ENCODE measurements at places on chromosomes 12 and 14. TPM values are rescaled to one million over a fixed set of nuclear protein-coding genes. Genes with fewer than 3 reads are reported as not detected.

The POTEG gene
- not detected for total RNA-seq

The TSPAN8 gene
- 0.33 TPM for total RNA-seq

The PTCSC3 gene
- total RNA-seq, result not detected

GRCh38 chr12:50086148-50086547 is 1.0 kb downstream of the SMARCD1 start:
- peaks cover 15% of the 10 kb centered on the region for H3K4me1 ChIP-seq
- DNase-seq, result no peak
- peak overlapping the region; percentile 94 for H3K4me3 ChIP-seq
- H3K27ac ChIP-seq, result peak overlapping the region; percentile 98

DNA sequence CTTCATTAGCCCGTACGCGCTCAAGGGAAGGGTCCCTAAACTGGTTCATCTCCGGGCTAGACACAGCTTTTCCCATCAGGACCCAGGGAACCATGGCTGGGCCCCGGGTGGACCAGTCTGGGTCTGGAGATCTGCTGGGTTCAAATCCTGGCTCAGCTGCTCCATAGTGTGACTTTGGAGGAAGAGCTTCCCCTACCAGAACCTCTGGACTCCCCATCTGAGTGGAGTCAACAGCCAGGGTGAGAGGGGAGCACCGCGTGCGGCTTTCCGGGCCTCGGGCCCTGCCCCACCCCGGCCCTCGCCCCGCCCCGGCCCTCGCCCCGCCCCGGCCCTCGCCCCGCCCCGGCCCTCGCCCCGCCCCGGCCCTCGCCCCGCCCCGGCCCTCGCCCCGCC is 41.2 kb downstream of the BEGAIN start:
- H3K4me1 ChIP-seq, result no peaks in the 10 kb centered on the region
- H3K4me3 ChIP-seq, result no peak overlapping the region
- H3K36me3 ChIP-seq, result no peaks in the 10 kb centered on the region
- peaks cover 12% of the 10 kb centered on the region for H3K27me3 ChIP-seq
- no peak for DNase-seq

- H3K27ac ChIP-seq, result no peak overlapping the region
- no peak overlapping the region for H3K4me3 ChIP-seq
- H3K36me3 ChIP-seq, result no peaks in the 10 kb centered on the region
- H3K27me3 ChIP-seq, result peaks cover 6% of the 10 kb centered on the region
Observed at GRCh38 chr14:22386924-22387775, 201.9 kb downstream of the DAD1 start.

DNA sequence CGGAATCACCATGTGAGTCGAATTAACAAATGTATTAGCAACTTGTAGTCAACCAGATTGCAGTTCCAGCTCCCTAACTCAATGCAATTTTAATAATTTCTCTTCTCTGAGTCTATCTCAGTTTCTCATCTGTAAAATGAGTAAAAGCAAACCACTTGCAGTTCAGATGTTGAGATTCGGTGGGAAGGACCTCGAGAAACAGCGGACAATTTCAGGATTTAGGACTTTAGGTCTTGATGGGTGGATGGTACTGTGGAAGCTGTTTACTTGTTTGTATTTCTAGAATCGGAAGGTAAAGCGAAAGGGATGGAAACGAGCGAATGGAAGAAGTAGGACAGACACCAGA is 510 bp upstream of the TTC8 start:
- H3K27me3 ChIP-seq, result no peaks in the 10 kb centered on the region
- no peak for DNase-seq
- peak overlapping the region; percentile 92 for H3K4me3 ChIP-seq

- H3K36me3 ChIP-seq, result no peaks in the 10 kb centered on the region
- DNase-seq, result no peak
- no peak overlapping the region for H3K4me3 ChIP-seq
- no peaks in the 10 kb centered on the region for H3K27me3 ChIP-seq
- no peak overlapping the region for H3K27ac ChIP-seq
- peaks cover 11% of the 10 kb centered on the region for H3K4me1 ChIP-seq
Observed at GRCh38 chr12:68042212-68042699, 53.0 kb downstream of the IFNG-AS1 start.

DNA sequence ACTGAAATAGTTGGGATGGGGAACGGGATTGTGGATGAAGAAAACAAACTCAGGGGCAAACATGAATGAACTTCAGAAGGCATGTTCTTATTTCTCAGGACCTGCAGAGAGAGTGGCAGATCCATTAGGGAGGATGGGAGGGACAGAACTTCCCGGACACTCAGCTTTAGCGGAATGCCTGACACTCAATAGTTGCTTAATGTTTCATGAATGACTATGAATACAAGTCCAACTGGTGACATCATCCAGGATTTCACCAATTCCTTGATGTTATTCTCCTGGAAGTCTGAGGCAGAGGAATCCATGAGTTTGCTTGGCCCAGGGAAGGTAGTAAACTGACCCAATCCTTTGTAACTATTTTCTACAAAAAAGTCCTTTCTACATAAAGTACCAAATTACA is 37.8 kb upstream of the LRRC10 start:
- H3K4me1 ChIP-seq, result no peaks in the 10 kb centered on the region
- H3K4me3 ChIP-seq, result no peak overlapping the region
- no peak overlapping the region for H3K27ac ChIP-seq

GRCh38 chr12:27777141-27777540 is 2.9 kb upstream of the KLHL42 start:
- peaks cover 15% of the 10 kb centered on the region for H3K4me1 ChIP-seq
- H3K27me3 ChIP-seq, result no peaks in the 10 kb centered on the region
- peaks cover 3% of the 10 kb centered on the region for H3K36me3 ChIP-seq

GRCh38 chr14:91911474-91912032 is 35.9 kb downstream of the FBLN5 start:
- H3K27ac ChIP-seq, result no peak overlapping the region
- no peak for DNase-seq
- H3K4me1 ChIP-seq, result peaks cover 3% of the 10 kb centered on the region
- no peak overlapping the region for H3K4me3 ChIP-seq
- peaks cover 2% of the 10 kb centered on the region for H3K36me3 ChIP-seq

- no peak for DNase-seq
- H3K36me3 ChIP-seq, result no peaks in the 10 kb centered on the region
- peaks cover 8% of the 10 kb centered on the region for H3K27me3 ChIP-seq
- H3K27ac ChIP-seq, result no peak overlapping the region
- no peak overlapping the region for H3K4me3 ChIP-seq
Observed at GRCh38 chr14:65471038-65471878, 58.7 kb downstream of the FUT8 start.

- no peaks in the 10 kb centered on the region for H3K27me3 ChIP-seq
- H3K36me3 ChIP-seq, result no peaks in the 10 kb centered on the region
- no peak overlapping the region for H3K4me3 ChIP-seq
- peaks cover 3% of the 10 kb centered on the region for H3K4me1 ChIP-seq
Observed at GRCh38 chr12:86613311-86613710, 357.1 kb upstream of the MGAT4C start.

- no peak for DNase-seq
- H3K4me1 ChIP-seq, result peaks cover 8% of the 10 kb centered on the region
- no peaks in the 10 kb centered on the region for H3K36me3 ChIP-seq
- peaks cover 70% of the 10 kb centered on the region for H3K27me3 ChIP-seq
- peak overlapping the region; percentile 80 for H3K4me3 ChIP-seq
Observed at GRCh38 chr12:70609203-70609602, 28.0 kb downstream of the PTPRB start.

DNA sequence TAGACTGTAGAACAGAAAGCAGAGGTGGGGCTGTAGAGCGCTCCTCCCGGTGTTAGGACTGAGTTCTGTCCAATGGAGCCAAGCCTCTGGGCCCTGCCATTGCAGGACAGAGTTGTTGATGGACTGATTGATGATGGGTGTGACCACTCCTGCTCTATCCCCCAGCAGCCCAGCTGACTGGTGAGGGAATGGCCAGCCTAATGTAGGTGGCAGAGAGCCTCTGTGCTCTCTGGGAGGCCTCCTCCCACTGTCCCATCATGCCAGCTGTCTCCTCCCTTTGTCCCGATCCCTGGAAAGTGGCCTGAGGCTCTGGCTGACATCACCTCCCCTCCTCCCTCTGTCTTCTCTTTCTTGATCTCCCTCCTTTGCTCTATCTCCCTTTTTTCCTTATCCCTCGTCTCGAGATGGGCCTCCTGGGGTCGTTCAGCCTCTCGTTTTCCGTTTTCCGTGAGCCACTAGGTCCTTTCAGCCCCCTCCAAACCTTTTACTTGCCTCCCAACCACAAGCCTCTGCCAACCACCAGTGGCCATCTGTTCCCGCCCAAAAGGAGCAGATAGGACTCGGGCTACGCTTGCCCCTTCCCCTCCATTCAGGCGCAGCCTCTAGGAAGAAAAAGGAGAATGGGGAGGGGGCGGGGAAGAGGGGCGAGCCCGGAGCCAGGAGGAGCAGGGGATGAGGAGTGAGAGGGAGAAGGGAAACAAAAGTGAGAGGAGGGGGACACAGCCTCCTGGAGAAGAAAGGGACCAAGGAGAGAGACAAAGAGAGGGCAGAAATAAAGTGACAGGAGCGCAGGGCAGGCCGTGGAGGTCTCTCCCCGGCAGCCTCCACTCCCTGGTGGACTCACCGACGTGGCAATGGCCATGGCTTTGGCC is 572 bp downstream of the EFS start:
- DNase-seq, result no peak
- peaks cover 6% of the 10 kb centered on the region for H3K27me3 ChIP-seq
- peak overlapping the region; percentile 98 for H3K27ac ChIP-seq
- H3K36me3 ChIP-seq, result peaks cover 4% of the 10 kb centered on the region

DNA sequence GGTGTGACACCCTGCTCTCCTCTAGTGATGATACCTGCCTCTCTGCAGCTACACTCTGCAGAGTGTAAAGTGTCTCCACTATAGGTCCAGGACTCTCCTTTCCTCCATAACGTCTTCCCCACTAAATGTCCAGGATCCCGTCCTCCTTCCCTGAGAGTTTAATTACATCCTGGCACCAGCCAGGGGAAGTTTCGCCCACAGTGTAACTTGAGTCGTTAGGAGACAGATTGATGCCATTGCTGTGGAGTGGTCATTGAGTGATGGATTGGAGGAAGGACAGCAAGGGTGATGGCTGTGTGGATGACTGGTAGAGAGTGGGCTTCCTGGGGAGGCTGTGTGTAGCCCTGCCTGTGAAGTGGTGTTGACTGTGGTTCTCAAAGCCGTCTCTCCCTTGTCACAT is 84.0 kb upstream of the TMEM132D start:
- no peak overlapping the region for H3K27ac ChIP-seq
- no peak for DNase-seq
- H3K4me1 ChIP-seq, result no peaks in the 10 kb centered on the region
- H3K36me3 ChIP-seq, result no peaks in the 10 kb centered on the region

GRCh38 chr12:103373088-103373523 is 122.7 kb downstream of the C12orf42 start:
- H3K36me3 ChIP-seq, result no peaks in the 10 kb centered on the region
- H3K27ac ChIP-seq, result no peak overlapping the region
- H3K4me1 ChIP-seq, result peaks cover 17% of the 10 kb centered on the region
- no peak overlapping the region for H3K4me3 ChIP-seq

DNA sequence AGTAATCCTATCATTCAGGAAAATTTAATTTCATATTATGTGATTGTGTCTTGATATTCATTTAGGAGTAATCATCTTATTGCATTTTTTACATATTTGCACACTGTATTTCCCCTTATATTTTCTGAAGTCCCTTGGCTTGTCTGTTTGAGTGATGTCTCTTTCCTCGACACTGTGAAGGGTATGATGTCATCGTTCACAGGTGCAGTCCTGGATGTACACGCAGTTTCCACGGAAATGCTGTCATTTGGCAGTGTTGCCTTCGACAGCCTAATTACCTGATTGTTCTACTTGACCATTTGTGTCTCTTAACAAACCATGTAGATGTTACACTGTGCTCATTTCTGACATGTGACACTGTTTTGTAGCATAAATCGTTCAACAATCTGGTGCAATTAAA is 1277.0 kb downstream of the TMEM121 start:
- H3K4me1 ChIP-seq, result no peaks in the 10 kb centered on the region
- no peak overlapping the region for H3K27ac ChIP-seq
- no peaks in the 10 kb centered on the region for H3K36me3 ChIP-seq
- no peak for DNase-seq
- H3K27me3 ChIP-seq, result no peaks in the 10 kb centered on the region
- no peak overlapping the region for H3K4me3 ChIP-seq

DNA sequence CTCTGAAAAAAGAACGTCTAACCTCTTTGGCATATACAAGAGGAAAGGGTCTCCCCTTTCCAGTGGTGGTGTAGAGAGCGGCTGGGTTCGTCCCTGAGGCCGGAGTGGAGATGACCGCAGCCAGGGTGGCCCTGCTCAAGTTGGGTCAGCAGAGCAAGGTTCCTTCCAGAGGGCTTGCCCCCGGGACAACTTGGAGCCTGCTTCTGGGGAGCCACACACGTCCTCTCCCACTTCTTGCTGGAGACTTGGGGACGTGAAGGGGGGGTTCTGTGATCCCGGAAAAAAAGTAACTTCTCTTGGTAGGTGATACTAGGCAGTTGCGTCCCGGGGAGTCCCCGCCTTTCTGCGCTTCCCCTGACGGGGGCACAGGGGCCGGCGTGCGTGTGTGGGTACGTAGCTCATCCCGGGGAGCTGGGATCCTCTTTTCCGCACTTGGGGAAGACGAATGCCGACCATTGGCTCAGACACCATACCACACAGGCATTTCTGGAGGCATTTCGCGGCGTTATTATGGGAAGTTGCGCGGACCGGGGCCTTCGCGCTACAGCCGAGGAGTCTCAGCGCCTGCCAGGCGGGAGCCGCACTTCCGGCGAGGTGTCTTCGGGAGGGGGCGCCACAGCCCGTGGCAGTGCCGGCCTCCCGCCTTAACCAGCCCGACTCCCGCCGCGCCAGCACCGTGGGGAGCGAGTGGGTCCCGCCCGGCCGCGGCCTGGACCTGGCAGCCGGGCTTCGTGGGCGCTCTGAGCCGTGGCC is 14.8 kb upstream of the PAX9 start:
- H3K4me3 ChIP-seq, result peak overlapping the region; percentile 71
- H3K36me3 ChIP-seq, result no peaks in the 10 kb centered on the region
- DNase-seq, result peak; percentile 24
- H3K27ac ChIP-seq, result no peak overlapping the region

- peaks cover 18% of the 10 kb centered on the region for H3K27me3 ChIP-seq
- H3K4me3 ChIP-seq, result no peak overlapping the region
- H3K27ac ChIP-seq, result no peak overlapping the region
- no peaks in the 10 kb centered on the region for H3K36me3 ChIP-seq
- DNase-seq, result no peak
Observed at GRCh38 chr14:100679707-100680438, 46.8 kb upstream of the DLK1 start.

DNA sequence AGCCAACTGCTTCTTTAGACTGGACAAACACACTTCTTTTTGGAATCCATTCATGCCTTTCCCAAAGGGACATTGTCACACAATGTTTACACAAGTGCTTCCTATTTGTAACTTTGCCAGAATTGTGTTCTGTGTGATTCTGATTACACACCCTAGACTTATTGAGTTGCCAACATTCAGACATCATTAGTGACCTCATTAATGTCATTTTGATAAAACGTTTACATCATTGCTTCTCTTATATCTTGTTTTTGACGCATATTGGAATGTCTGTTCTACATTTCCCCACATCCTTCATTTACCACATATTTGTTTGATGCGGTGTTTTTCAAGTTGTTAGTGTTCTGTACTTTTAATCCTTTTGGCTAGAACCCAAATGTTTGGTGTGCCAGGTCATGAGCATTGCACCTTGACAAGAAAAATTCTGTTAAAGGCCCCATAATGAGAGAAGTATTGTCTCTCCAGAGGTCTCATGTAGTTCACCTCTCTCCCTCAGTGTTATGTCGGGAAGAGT is 305.5 kb downstream of the AEBP2 start:
- no peak overlapping the region for H3K27ac ChIP-seq
- peaks cover 7% of the 10 kb centered on the region for H3K4me1 ChIP-seq
- H3K36me3 ChIP-seq, result peaks cover 8% of the 10 kb centered on the region
- H3K27me3 ChIP-seq, result no peaks in the 10 kb centered on the region
